Left lobe of liver (tissue), 2 donors: ENCODE measurements at places on chromosomes 3 and 15. TPM values are rescaled to one million over a fixed set of nuclear protein-coding genes. Genes with fewer than 3 reads are reported as not detected.

EIF1B gene
- total RNA-seq, result 17.9 TPM

RPP14 gene
- 9.7 TPM for total RNA-seq

GOLGA8T gene
- 0.30 TPM for total RNA-seq

C3orf49 gene
- total RNA-seq, result not detected

SLC27A2 gene
- total RNA-seq, result 153 TPM

SAMMSON gene
- total RNA-seq, result not detected

ZWILCH gene
- 3.3 TPM for total RNA-seq

SLC22A14 gene
- total RNA-seq, result not detected

DIS3L gene
- total RNA-seq, result 27.2 TPM

CFAP91 gene
- 0.55 TPM for total RNA-seq

NRROS gene
- total RNA-seq, result 1.7 TPM

NEK10 gene
- 2.4 TPM for total RNA-seq

PAK6 gene
- not detected for total RNA-seq

UROC1 gene
- 112 TPM for total RNA-seq

TMCO5A gene
- total RNA-seq, result not detected

GNAT1 gene
- total RNA-seq, result 0.08 TPM

BSN gene
- 0.73 TPM for total RNA-seq

IL5RA gene
- total RNA-seq, result not detected

CPNE9 gene
- not detected for total RNA-seq

CCR8 gene
- total RNA-seq, result not detected

GRCh38 chr3:130760922-130761321, 14.3 kb upstream of the PIK3R4 start:
- DNase-seq, result no peak

- DNase-seq, result no peak
These were observed 132.1 kb downstream of the SPATA16 start for GRCh38 chr3:173008978-173009377.

GRCh38 chr3:42213417-42213816, 52.6 kb downstream of the CCK start:
- DNase-seq, result no peak

DNA sequence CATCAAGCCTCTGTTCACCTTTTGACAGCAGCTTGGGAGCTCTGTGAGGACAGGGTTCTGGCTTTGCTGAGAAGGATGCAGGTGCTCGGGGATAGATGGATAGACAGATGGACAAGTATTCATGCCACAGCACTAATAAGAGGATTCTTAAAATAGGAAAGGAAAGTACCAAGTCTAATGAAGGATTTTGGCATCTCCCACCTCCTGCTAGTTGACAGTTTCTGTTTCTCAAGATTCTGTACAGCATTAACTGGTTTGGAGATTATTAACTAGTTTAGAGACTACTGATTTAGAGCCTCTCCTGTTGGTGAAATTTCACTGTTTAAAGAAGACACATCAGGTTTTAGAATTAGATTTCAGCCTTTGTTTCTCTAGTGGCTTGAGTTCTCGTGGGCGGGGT, 152.3 kb downstream of the CACNA1D start:
- DNase-seq, result no peak

DNA sequence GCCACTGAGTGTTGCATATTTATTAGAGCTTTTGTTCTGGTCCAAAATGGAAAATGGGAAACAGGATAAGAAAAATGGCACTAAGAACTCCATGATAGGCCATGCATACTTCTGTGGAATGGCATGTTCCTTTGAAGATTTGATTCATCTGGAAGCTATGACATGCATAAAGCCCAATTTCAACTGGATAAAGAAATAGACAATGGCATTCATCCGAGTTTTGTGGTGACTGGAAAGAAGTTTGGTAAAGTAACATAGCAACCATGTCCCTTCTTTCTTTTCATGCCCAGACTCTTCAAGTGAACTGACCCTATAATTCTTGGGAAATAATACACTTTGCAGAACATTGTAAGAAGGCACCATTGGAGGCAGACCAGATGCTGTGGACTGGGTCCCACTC, 368.4 kb upstream of the IL12A start:
- DNase-seq, result no peak

GRCh38 chr3:167742338-167742737, 6.8 kb downstream of the SERPINI1 start:
- no peak for DNase-seq

- no peak for DNase-seq
These were observed 622.3 kb downstream of the DIPK2A start for GRCh38 chr3:144593881-144594280.

GRCh38 chr3:106575029-106575428, 706.2 kb upstream of the CBLB start:
- DNase-seq, result no peak

DNA sequence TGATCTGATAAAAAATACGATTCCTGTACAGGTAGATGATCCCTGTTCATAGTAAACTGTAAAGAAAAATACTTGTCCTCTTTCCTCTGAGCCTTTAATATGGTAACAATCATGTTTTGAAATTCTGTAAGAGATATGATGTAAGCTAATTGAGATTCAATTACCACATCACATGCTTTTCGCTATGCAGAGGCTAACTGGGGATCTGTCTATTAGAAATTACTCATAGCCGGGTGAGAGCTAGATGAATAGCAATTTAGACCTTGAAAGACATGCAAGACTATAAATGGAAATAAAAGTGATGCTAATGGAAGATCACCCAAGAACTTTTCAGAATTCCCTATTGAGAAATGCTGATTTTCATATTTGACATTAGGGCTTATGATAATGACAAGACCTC, 579.9 kb upstream of the ZNF717 start:
- no peak for DNase-seq

GRCh38 chr3:5205165-5205941, 17.8 kb downstream of the EDEM1 start:
- no peak for DNase-seq

DNA sequence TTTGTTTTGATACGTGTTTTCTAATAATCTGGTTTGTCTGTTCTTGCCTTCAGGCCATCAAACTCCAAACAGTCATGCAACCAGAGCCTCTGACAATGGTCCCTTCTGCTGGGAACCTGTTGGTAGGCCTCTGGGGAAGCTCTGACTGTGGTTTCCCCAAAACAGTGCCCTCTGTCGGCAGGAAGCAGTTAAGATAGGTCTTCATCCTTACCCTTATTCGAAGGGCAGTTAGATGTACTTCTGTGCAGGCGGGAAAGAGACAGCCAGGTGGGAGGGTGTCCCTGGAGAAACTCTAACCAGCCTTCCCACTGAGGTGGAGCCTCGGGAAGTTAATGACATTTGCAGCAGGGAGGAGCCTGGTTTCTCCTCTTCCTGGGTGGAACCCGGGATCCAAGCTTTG, 81.6 kb upstream of the CHMP2B start:
- no peak for DNase-seq

DNA sequence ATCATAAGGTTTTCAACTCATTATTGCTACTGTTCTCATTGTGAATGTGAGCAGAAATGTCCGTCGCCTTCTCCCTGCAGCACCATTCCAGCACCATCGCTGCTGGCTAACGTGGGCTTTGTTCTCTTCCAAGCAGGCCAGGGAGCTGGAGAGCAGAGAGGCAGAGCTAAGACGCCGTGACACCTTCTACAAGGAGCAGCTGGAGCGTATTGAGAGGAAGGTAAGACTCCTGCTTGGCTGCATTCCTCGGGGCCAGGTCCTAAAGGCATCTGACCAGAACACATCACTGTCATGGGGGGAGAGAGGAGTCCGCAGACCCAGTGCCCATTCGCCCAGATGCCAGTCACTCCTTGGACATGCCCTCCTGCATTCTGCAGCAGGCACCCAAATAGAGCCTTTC, 130.4 kb upstream of the PLXNA1 start:
- DNase-seq, result no peak

GRCh38 chr3:176663837-176664831, 533.1 kb downstream of the TBL1XR1 start:
- no peak for DNase-seq

DNA sequence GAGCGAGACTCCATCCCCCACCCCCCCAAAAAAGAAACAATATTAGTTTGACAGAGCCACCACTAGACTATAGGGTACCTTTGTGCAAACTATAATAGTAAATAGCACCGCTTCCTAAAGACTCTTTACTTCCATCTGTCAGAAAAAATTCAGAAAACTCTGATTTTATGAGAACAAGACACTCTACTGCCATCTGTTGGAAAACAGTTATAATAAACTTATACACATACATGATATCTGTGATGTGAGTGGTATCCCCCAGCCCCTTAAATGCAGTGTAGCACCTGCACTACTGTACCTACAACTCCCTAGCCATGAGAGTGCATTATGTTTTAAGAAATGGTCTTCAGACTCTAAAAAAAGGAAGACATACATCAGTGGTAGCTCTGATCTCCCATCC, 47.1 kb upstream of the CTDSPL start:
- DNase-seq, result no peak

- DNase-seq, result no peak
These were observed 60.3 kb downstream of the B3GNT5 start for GRCh38 chr3:183313351-183313750.

GRCh38 chr3:159069091-159069490, 267.2 kb downstream of the MFSD1 start:
- DNase-seq, result no peak

GRCh38 chr3:138497851-138498250, 63.4 kb downstream of the ESYT3 start:
- no peak for DNase-seq

GRCh38 chr3:184467171-184467570, 87.3 kb downstream of the CHRD start:
- DNase-seq, result peak; percentile 27

DNA sequence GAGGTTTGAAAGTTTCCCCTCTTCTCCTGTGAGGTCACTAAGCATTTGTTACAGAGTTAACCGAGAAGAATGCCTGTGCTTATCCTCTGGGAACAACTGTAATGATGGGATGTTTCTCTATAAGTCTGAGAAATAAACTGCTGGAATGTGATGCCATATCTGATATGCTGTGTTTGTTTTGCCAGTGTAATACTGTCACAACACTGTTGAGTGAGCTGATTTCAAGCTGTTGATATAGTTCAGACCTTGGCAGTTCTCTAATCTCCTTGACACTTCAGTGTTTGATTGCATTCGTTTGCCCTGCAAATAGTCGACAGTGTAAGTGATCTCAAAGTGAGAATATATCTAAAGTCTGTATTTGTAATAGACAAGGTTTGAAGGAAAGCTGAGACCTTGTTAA, 73.3 kb downstream of the PTPRG start:
- no peak for DNase-seq

GRCh38 chr3:71149959-71150954, 433.3 kb downstream of the FOXP1 start:
- DNase-seq, result no peak

DNA sequence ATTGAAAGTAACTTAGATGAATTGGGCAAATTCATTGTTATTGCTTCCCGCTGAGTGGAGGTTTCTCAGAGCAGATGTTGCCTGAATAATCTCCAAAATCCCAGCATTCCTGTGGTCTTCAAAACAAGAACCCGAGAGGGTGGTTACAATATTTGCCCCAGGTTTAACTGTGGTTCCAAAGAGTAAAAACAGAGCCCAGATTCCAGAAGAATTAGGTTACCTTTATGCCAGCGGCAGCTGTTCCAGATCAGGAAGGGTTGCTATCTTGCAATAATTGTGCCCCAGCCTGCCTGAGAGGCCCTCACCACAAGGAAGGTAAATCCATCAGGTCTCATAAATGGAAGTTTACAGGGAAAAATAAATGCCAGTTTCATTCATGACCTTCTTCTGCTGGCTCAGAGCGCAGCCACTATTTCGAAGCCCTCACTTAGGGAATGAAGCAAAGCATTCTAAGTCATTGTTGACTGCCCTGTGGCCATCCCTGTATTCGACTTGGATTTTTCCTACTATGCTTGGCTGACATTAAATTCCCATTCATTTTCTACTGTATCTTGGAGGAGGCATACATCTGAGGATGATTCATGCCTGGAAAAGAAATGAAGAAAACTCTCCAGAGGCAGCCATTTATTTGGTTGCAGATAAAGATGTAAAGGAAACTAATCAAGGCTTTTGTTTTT, 54.6 kb downstream of the SSUH2 start:
- DNase-seq, result peak; percentile 6

DNA sequence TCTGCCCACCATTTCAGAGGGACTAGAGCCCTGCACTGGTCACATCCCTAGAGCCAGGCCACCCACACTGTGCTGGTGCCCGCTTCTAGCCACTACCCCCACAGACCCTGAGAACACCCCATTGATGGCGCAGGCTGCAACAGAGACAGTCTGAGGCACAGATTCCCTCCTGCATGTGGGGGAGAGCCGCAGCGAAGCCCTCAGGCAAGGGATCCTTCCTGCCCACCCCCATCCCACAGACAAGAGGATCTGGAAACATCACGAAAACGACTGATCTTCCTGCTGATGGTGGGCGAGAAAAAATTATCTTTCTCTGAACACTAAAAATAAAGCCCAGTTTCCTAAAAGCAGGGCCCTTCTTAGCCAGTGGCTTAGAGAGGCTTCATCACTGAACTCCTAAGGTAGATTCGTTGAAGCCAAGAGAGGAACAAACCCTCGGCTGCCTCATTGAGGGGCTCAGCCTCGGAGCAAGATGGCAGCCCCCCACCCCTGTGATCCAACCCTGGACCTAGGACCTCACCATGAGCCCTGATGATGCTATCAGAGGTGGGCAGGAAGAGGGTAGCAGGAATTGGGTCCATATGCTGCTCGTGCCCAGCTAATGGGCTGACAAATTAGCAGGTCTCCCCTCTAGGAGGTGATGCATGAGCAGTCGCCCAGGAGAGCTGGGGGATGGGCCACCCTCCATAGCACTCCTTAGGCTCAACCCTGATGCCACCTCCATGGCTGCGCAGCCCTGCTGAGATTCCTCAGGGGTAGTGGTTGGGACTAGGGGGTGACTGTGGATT, 54.5 kb downstream of the CACNA2D2 start:
- no peak for DNase-seq

GRCh38 chr3:130934442-130935089, 40.7 kb downstream of the ATP2C1 start:
- DNase-seq, result no peak

- DNase-seq, result no peak
These were observed 229.0 kb downstream of the TLE3 start for GRCh38 chr15:69868756-69869155.

DNA sequence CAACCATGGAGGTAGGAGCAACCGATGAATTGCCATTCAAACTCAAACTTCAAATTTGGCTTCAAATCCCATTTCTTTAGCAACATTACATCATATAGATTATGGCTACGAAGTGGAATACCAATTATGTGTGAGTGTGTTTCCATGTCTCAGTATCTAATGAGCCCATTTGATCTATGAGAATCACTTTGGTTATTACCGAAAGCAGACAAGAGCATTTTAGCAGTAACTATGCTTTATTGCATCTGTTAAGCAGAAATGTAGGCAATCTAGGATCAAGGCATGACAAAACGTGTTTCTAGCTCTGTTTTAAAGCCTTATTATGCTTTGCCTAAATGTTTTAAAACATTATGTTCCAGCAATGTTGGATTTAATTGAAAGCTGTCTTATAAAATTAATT, 581.9 kb upstream of the TGFBR2 start:
- no peak for DNase-seq
